Stimulated activated CD8-positive, alpha-beta memory T cell treated with anti-CD3 and anti-CD28 coated beads, Interleukin-4, amount 100 ng/mL, for 4 hours (primary cell): ENCODE measurements at places on chromosomes 4 and X.

DNA sequence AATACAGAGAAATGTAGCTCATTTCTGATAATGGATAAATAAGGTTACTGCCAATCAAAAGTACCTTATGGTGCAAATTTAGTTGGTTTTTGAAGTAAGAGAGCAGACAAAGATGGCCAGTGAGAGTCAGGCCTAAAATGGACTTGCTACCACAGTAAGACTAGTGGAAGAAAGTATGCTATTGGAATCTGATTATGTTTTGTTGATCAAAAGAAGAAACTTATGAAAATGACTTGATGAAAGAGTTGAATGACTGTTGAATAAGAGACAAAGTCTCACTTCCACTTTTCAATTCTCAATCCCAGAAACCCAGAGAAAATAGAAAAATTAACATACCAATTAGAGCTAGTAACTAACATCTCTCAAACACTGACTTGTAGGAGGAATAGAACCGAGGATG, 737.8 kb upstream of the INTU start:
- DNase-seq, result no peak

DNA sequence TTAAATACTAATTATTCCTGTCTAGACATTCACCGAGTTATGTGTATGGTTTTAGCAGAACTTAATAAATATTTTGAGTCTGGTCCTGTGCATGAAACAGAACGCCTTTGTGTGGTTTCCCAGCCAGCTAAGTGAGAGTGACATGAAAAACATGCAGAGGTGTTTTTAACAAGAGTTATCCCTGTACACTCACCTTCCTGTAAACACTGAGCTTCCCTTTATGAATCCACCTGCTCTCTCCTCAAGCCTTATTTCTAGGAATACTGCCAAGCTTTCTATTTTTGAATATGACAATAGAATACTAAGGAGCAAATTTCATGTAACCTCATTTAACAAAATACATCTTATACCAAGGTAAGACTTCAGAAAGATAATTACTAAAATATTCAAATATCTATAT, 270.3 kb upstream of the CTSO start:
- no peak for DNase-seq

GRCh38 chr4:165855191-165855590, 17.8 kb upstream of the TLL1 start:
- no peak for DNase-seq

DNA sequence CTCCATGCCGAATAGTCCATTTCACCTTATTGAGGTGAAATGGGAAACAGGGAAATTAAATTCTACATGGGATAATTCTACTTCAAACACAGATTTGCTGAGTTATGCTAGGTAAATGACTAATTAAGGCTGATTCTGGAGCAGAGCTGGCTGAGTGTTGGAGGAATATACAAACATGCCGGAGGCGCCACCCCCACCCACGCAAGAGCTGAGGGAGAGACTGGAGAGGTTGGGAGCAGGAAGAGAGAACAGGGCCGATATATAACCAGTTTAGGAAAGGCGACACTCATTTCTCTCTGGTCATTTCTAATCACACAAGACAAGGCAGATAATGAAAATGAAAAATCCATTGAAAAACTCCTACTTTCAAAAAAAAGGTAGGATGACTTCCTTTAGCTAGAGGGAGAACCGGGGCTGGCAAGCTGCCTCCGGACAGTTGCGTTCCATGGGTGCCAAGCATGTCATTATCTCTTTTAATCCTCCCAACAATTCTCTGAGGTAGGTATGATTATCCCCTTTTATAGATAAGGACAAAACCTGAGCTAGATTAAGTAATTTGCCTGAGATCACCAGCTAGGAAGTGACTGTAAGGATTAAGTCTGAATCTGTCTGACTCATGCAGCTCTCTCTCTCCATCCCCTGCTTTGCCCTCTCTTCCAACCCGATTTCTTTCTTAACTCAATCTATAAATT, 27.6 kb upstream of the CFAP299 start:
- DNase-seq, result no peak

DNA sequence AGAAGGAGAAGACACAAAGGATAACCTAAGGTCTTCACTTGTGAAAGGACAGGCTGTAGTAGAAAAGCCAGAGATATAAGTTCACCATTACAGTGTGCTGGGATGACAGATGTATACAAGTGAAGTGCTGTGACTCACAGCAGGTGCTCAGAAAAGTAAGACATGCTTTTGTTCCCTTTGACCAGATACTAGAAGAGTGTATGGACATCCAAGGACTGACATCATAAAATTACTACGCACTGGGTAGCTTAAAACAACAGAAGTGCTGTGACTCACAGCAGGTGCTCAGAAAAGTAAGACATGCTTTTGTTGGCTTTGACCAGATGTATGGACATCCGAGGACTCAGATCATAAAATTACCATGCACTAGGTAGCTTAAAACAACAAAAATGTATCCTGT, 61.6 kb upstream of the BTC start:
- DNase-seq, result no peak

GRCh38 chrX:12390301-12390700, 252.0 kb downstream of the FRMPD4 start:
- no peak for DNase-seq

- DNase-seq, result no peak
These were observed 58.0 kb downstream of the PPEF2 start for GRCh38 chr4:75844151-75844662.

DNA sequence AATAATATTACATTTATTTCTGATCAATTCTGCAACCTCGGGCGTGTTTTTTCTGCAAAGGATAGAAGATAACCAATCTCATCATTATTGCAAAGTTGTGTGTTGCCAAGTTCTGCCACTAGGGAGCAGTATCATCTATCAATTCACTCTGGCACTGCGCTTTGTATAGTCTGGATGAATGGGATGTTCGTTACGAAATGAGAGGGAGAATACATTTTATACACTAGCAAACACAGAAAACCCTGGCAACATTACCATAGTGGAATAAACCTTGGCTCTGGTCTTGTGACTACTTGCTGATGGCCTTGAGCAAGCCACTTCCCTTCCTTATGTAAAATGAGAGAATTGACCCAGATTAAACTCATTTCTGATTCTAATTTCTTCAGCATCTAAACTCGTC, 97.5 kb upstream of the ZNF518B start:
- DNase-seq, result peak; percentile 7

- no peak for DNase-seq
These were observed 27.3 kb downstream of the SH3BGRL start for GRCh38 chrX:81229229-81229628.

DNA sequence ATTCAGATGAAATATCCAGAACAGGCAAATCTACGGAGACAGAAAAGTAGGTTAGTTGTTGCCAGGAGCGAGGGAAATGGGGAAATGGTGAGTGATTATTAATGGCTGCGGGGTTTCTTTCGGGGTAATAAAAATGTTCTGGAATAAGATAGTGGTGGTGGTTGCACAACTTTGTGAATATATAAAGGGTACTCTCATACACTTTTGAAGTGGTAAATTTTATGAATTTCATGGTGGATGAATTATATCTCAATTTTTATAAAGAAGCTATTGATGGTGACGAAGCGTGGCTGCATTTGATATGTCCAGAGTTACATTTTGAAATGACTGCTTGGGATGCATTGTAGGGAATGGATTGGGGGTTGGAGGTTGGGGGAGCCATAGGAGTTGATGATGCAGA, 16.3 kb downstream of the FAM47E start:
- DNase-seq, result no peak

- DNase-seq, result no peak
These were observed 208.9 kb downstream of the CLCN4 start for GRCh38 chrX:10365532-10366265.

DNA sequence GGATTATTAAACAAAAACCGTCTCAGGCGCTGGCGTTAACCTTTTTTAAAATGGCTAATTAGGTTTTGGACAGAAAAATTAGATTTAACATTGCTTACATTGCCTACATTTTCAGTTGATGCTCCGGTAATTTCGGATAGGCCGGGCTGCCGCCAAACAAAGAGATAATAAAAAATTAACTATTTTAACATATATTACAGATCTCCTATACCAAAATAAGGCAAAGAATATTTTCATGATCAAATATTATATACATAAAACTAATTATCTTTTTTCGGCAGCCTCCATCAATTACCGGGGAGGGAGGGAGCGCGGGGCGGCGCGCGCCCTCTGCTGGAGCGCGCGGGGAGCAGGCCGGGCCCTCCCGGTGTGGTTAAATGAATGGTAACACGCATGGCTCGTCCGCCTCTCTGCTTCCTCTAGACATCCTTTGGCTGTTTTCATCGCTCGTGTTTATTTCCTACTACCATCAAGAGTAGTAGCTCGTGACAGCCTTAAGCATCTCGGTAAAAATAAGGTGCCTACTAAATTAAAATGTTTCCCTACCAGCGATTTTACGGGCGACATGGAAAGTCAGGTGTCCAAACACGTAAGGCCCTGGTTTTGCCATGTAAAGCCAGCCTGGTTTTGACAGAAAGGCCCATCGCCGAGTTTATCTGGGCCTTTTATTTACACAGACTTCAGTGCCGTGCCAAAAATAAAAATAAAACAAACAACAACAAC, 52.4 kb upstream of the TMEM33 start:
- no peak for DNase-seq

DNA sequence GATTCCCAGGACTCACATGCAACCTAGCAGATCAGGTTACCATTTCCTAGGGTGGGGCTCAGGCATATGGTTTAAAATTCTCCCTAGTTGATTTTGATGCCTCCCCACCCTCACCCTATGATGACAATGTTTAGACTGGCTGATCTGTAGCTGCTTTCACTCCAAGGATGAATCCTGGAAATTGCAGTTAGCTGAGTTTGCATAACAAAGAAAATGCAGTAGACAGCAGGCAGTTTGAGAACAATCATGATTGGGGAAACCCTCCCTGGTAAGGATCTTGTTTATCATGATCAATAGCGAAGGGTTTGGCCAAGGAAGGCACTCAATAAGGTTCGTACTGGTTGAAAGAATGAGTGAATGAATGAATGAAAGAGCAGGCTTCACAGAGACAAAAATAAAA, 2.1 kb downstream of the ZNF518B start:
- DNase-seq, result no peak

GRCh38 chr4:183242291-183242690, 77.8 kb downstream of the CLDN22 start:
- DNase-seq, result no peak

DNA sequence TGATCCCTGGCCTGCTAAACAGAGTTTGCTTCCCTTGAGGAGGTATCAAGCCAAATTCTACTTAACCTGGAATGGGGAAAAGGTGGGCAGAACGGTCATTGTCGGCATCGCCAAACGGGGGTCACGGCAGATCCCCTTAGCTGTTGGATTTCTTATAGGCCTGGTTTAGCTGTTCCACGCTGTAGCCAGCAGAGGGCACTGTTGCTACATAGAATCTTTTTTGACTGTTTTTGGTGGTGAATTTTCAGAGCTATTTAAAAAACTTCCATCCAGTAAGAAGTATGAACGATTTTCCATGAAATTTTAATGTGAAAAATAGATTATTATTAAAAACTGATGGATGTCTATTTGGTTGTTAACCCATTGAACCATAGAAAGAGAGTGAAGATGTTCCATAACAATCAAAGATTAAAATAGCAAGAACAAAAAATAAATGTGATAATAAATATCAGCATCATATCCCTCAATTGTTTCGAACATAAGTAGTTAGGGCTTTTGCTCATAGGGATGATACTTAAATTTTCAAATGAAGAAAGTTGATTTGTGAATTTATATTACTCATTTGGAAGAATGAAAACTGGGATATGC, 56.6 kb downstream of the LINC00632 start:
- no peak for DNase-seq

GRCh38 chr4:123631786-123632692, 235.4 kb downstream of the SPRY1 start:
- DNase-seq, result no peak
